HuH-7 (cell line): ENCODE measurements at places on chromosomes 1 and 21.

DNA sequence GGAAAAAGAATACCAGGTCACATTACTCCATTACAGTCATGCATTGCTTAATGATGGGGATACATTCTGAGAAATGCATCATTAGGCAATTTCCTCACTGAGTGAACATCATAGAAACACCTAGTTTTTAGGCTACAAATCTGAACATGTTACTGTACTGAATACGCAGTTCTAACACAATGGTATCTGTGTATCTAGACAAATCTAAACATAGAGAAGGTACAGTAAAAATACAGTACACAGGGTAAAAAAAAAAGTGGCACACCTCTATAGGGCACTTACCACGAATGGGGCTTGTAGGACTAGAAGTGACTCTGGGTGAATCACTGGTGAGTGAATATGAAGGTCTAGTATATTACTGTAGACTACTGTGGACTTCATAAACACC is 115.7 kb downstream of the AKT3 start:
- no peak for DNase-seq

- no peak for DNase-seq
Measured at GRCh38 chr1:186194107-186194756, 180.8 kb downstream of the TPR start.

GRCh38 chr1:226982451-226983177 is 42.5 kb downstream of the COQ8A start:
- DNase-seq = no peak

- no peak for DNase-seq
Measured at GRCh38 chr1:42260376-42261070, 74.5 kb downstream of the FOXJ3 start.

GRCh38 chr1:19644681-19645410 is 735 bp downstream of the NBL1 start:
- no peak for DNase-seq

DNA sequence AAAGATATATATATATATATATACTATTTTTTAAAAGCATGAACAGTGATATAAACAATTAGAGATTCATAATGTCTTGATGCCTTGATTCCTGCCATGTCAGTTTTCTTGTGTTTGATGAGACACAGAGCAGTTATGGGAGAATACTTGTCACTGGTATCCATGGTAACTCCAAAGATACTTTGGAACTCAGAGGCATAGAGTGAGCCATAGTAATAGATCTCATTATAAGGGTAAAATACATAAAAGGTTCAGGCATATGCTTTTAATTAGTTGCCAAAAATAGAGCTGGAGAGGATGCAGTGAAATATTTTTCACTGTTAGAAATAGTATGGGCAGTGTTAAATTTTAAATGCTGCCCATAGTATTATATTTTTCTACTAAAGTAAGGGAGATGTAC is 134.1 kb downstream of the SYT14 start:
- no peak for DNase-seq

DNA sequence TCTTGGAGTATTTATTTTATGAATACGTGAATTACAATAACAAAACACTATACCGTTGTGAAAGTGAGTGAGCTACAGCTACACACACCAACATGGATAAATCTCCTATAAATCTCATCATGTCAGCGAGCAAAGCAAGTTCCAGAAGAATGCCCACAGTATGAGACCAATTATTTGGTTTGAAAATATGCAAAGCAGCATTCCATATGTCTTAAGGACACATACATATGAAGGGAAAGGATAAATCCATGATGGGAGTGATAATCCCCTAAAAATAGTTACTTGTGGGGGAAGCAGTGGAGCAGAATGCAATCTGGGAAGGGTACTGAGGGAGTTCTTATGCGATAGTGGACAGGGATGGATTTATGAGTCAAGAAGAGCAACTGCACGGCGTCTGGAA is 261.3 kb downstream of the DISC1 start:
- DNase-seq = no peak

GRCh38 chr1:31306278-31306677 is 9.4 kb downstream of the ZCCHC17 start:
- no peak for DNase-seq
